ENCODE measurements at places on chromosomes 3 and 15.

DNA sequence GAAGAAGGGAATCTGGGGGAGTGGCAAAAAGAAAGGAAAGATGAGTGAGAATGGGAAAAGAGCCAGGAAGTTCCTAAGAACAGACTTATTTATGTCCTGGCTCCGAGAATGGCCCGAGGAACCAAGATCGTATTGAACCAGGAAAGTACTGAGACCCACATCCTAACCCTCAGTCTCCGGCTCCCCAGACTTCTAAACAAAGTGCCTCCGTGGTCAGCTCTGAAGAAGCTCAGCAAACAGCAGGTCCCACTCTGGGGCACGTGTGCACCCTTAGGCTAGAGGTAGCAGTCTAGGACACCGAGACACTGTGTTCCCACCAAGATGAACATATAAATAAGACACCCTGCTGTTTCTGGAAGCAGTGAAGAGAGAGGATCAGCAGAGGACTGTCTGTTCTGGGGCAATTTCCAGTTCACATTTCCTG, 307.4 kb downstream of the NTRK3 start:
- DNase-seq, result no peak

DNA sequence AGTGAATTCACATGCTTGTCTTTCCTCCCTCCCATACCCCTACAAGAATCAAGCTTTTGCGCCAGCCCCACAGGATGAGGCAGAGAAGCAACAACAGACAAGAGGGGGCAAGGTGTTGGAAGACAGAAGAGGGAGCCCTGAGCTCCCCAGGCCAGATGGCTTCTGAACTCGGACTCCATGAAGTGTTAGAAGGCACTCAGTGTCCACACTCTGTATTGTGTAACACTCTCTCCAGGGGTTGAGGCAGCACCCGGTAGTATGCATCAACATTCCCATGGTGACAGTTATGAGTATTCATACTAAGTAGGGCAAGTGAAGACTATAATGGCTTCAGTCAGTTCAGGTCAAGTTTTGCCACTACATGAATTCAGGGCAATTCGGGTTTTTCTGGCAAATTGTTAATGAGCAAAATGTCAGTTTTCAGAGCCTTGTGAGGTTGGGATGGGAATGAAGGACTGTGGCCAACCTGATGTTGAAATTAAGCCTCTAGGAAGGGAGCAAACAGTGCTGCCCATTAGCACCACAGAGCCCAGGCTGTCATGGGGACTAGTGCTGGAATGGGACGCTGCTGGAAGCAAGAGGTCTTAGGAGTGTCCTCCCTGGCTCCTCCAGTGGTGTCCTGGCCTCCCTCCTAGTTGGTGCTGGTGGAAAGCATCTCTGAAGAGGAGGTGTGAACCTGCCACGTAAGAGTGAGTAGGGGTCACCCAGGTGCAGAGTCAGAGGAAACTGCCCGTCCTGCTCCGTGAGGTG, 79.4 kb downstream of the KLF15 start:
- DNase-seq, result no peak

GRCh38 chr15:78002996-78003395, 74.5 kb downstream of the TBC1D2B start:
- DNase-seq, result no peak

DNA sequence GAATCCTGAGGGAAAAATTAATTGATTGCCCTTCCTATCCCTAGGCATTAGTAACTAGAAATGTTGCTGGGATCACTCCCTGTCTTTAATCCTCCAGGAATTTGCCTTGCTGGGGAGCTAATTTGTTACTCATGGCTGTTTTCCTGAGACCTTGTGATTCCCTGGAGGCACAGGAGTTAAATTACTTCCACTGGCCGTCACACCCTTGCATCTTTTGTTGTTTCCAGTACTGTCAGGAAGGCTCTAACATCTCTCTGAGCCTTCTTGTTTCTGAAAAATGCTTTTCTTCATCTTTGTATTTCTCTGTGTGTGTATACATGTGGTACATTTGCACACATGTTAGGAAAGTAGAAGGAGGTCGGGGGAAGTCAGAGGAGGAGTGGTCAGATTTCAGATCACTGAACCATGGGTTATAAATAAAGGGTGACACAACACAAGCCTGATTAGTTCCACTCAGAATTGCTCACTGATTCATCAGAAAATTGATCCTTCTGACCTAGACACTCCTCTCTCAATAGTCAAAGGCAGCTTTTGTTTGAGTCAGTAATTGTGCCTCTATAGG, 23.5 kb upstream of the LRRFIP2 start:
- DNase-seq, result no peak
